ENCODE measurements at places on chromosomes 6 and 20.

- DNase-seq, result no peak
These were observed 67.4 kb downstream of the BTBD9 start for GRCh38 chr6:38572186-38572813.

- no peak for DNase-seq
These were observed 67.2 kb downstream of the UTRN start for GRCh38 chr6:144352331-144352730.

DNA sequence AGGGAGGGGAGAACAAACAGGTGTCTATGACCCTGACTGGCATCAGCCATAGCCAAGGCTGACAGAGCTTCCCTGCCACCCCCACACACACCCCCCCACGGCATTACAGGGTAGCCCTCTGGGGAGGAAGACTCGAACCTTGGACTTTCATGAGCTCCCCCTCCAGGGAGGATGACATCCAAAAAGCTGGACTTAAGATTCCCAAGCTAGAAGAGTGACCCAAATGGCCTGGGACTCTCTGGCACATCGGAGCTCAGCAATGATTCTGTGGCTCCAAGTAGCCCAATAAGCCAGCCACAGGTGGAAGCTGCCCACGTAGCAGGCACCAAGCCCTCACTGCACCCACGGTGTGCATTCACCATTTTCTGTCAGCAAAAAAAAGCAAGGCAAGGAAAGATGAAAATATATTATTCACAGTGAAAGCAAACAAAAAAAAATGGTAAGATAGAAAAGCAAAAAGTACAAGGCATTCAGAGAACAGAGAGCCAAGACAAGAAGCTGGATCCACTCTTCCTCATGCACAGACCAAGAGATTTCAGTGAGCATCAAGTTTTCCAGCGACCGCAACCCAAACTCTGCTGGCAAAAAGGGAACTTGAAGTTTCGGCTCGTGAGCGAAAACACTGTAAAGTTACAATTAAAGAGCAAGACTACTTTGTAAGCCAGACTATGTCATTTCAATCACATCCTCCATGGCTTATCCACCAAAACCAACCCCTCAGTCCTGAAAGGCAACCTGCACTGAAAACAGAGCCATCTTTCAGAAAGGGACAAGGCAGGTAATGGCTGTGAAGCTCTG lies 10.9 kb downstream of the JAG1 start:
- DNase-seq, result no peak

DNA sequence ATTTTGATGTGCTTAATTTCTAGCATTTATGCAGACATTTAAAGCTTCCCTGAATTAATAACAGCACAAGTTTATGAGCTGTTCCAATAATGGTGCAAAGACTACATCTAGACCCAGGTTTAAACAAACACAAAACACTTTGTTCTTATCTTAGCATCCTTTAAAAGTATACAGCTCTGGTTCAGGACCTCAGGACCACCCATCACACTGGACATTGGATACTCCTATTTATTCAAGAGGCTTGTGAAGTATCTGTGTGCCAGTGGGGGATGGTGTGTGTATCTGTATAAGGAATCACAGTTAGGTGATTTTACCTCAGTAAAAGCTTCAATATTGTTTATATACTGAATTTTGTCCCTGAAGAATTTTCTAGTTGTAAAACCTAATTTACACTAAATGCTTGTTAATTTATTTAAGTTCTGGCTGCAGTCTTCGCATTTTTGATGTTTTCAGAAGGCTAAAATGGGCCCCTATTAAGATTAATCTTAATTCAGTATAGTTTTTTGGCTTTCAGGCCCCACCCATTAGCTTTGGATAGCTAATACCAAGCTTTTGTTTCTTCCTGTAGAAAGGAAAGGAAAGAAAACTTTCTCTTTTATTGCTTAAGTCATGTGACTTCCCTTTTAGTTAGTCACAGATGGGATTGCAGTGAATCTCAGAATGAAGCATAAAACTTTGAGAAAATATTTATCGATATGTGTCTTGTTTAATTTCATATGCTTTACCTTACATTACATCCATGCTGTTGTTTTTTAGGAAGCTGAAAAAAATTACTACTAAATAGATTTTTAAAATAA lies 13.1 kb downstream of the LIN28B start:
- DNase-seq, result no peak

DNA sequence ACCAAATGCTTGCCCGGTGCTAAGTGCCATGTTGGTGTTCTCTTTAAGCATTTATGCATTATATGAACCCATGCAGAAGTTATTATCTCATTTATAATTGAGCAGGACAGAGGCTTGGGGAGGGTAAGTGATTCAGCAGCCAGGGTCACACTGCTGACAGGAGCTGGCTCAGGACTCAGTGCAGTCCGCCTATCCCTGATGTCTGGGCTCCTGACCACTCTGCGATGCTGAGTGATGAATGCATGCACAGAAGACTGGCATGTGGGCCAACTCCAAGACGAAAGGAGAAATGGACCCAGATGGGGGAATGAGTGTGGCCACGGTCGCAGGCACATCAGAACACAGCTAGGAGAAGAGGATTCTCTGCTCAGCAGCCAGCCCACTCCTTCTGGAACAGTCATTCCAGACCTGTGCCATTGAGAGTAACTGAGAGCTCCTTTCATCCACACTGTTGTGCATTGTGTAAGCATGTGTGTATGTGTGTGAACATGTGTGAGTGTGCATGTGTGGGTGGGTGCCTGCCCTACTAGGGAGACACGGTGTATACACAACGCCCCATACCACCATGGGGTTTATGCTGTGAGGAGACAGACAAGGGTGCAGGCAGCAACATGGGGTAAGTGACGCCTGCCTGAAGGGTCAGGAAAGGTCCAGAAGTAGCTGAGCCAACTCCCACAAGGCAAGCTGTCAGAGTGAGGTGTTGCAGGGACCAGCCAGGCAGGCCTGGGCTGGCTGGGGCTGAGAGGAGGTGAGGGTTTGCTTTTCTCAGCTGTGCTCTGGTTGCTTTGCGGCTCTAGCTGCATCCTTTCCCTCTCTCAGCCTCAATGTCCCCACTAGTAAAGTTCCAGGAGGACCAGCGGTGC lies 97.8 kb upstream of the PMEPA1 start:
- no peak for DNase-seq

DNA sequence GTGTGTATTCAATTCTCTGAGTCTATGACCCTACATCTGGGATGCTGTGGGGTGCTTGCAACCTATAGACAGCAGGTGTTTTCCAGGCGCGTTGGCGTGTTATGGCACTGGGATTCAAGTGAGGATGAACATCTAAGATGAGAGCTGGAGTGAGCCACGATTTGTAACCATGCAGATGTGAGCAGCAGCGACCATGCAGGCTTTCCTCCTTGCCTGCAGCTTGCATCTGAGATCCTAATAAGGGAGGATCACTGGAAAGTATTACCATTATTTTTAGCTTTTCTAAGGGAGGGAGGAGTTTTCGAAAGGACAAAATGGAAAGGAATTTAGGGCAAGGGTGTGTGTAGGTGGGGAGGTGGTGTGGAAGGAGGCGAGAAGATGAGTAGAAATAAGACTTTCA lies 216.7 kb downstream of the ATXN1 start:
- DNase-seq, result no peak

GRCh38 chr20:6530254-6530653 lies 237.2 kb upstream of the BMP2 start:
- no peak for DNase-seq

DNA sequence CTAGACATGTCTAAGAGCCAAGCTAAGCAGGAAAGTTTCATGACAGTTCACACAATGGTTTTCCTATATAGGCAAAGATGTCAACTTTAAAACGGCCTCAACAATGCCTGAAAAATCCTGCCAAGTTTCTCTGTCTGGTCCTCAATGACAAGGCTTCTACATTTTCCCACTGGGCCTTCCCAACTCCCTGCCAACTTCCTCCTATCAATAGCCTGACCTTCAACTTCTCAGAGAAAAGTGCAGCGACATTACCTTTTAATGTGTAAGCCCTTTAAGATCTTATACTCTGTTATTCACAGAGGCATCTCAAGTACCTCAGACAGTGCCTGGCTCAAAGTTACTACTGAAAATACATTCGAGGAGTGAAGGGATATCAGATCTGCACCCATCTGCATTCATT lies 56.2 kb upstream of the BTBD3 start:
- no peak for DNase-seq

DNA sequence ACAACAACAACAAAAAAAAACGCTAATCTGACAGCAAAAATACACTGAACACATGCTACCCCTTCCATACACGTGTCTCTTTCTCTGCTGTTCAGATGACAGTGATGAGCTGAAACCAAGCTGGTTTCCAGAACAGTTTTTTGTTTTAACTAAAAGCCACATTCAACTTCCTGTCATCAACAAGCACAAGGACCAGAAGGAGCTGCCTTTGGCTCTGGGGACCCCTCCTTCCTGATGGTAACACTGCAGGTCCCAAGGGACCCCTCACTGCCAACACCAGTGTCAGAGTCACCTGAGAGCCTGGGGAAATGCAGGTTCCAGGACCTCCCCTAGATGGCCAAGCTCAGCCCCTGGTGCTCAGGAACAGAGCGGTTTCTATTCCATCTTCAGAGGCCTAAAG lies 6.0 kb downstream of the CST7 start:
- no peak for DNase-seq

GRCh38 chr20:50248104-50248641 lies 57.5 kb downstream of the CEBPB start:
- DNase-seq, result no peak

DNA sequence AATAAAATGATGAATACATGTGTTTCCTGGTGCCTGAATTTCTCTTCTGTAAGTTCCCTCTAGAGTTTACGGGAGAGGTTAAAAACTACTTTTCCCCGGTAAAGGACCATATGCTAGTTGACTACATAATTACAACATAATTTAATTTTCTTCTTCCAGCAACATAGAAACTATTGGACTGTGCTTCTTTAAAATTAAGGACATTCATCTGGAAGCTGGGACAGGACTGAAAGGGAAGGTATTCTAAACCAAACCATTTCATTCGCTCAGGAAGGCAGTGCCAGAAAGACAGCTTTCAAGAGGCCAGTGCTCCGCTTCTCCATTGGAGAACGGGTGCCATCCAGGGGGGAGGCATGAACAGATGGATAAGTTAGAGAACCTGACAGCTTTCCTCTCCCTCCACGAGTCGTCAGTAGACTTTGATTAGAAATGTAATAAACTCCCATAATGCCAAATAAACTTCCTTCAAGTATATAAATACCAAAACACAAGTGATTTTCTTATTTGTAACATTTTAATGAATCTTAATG lies 458.0 kb upstream of the SOX4 start:
- no peak for DNase-seq

GRCh38 chr6:148848915-148849314 lies 102.1 kb downstream of the UST start:
- DNase-seq, result no peak

- no peak for DNase-seq
These were observed 474.2 kb upstream of the SULF2 start for GRCh38 chr20:48259456-48259855.

DNA sequence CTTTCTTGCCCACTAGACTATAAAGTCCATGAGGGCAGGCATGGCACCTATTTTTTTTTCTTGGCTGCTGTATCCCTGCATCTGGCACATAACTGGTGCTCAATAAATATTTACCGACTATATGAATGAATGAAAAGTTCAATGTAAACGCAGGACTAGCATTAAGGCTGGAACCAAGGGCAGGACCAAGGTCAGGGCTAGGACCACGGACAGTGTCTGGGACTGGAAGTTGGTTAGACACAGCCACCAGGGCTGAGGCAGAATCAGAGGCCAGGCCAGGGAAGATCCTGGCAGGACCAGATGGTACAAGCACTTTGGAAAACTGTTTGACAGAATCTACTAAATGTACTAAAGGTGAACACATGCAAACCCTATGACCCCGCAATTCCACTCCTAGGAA lies 3.7 kb downstream of the TNXB start:
- DNase-seq, result no peak

DNA sequence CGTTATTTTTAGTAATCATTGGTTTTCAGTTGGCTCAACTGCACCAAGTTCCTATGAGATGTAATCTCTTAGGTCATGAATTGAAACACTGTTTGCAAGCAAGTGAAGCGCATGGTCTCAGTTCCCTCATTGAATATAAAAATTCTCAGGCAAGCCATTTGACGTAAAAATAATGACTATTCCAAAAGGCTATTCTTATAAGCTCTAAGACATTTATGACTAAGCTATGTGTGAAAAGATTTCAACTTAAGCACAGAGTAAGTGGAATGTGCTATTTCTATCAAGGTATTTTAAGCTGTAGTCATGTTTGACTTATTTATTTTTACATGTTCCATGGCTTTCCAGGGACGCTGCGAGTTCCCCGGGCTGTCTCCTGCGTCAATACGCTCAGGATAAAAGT lies 248.5 kb downstream of the THBS2 start:
- DNase-seq, result no peak

DNA sequence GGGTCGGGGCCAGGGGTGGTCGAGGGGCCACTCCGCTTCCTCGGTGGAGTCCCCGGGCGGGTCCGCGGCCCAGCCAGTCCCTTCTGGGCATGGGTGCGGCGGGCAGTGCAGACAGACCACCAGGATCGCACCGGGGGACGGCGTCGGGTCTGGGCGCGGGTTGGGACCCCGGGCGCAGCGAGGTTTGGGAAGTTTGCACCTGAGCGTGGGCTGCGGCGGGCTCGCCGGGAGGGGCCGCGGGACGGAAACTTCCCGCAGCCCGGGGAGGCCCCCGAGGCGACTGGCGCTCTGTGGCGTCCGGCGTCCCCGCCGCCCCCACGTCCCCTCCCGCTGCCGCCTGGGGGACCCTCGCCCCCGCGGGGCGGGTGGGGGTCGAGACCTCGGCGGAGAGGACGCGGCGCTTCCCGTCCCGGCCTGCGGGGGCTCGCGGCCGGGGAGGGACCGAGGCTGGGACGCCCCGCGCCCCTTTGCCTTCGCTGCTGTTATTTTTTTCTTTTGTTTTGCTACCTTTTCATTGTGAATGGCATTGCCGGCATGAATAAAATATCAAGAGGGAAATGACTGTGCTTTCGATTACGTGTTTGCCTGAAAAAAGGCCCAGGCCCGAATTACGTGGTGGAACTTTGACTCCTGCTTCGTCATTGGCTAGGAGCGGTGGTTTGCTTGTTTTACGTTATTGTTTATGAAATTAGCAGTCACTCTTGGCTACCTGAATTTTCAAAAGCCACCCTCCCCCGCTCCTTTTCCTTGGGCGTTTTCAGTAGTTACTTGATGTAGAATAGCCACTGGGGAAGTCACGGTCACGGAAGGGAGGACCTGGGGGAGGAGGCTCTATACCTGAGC lies 703 bp downstream of the SNX9 start:
- peak; percentile 87 for DNase-seq

DNA sequence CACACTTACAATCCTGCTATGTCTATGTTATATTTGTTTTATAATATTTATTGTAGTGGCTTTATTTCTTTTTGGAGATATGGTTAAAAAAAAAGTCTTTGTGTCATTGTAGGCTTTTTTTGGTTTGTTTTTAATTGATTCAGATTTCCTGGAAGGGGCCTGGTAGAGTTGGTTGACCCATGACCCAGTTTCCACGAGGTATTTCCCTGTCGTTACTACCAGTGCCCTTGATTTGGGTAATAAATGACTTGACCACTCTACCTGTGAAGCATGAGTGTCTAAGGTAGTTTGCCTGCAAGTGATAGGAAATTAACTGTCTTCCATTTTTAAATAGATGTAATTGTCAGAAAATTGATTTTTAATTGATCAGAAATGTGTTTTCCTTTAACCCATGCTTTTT lies 121.0 kb downstream of the JARID2 start:
- no peak for DNase-seq

GRCh38 chr6:150999107-150999506 lies 133.6 kb downstream of the MTHFD1L start:
- no peak for DNase-seq

- DNase-seq, result no peak
These were observed 15.9 kb downstream of the NT5E start for GRCh38 chr6:85465762-85466161.

- no peak for DNase-seq
These were observed 53.4 kb upstream of the RALGAPA2 start for GRCh38 chr20:20765696-20766365.

GRCh38 chr6:148677594-148678476 lies 69.0 kb upstream of the UST start:
- no peak for DNase-seq

Data from activated CD4-positive, alpha-beta T cell treated with anti-CD3 and anti-CD28 coated beads, Interleukin-2, amount 50 U/mL, for 48 hours (primary cell).